C1 segment of cervical spinal cord (tissue), 14 donors: ENCODE measurements at places on chromosomes 7 and 10.

DNA sequence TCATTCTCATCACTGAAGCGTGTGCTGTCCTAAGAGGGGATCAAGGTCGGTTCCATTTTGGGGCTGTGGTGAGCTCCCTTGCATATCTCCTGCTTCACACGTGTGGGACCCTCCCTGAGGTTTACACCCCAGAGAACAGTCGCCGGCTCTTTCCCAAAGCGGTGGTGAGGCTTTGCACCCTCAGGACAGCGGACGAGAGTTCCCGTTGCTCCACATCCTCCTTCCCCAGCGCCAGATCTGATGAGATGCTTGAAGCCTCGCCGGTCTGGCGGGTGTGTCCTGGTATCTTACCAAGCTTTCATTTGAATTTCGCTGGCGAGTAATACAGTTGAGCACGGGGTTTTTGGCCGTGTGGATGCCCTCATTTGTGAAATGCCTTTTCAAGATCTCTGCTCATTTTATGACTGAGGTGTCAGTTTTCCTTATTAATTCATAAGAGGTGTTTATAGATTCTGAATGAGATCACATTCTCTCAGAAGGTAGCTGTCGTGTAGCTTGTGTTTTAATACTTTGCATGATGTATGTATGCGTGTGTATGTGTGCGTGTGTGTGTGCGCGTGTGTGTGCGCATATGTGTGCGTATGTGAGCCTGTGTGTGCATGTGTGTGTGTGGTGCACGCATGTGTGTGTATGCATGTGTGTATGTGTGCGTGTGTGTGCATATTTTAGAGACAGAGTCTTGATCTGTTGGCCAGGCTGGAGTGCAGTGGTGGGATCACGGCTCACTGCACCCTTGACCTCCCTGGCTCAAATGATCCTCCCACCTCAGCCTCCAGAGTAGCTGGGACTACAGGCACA lies 30.7 kb downstream of the ELFN1 start:
- DNase-seq = no peak

DNA sequence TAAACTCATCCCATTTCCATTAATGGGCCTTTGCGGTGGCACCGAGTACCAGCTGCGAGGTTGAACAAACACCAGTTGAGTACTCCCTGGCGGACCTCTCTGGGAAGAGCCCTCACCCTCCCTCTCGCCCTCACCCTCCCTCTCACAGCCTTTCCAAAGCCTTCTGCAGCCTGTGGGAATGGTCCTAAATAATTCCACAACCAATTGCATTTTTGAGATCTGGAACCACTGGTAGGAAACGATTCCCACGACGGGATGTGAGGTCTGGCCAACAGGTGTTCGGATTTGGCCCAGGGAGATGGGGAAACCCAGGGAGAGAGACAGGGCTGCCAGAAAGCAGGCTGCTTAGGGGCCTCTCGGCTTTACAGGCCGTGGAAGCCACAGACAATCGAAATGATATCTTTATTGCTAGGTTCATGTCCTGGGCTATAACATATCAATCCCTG lies 5.3 kb downstream of the PTF1A start:
- no peak for DNase-seq

GRCh38 chr10:78868456-78868855 lies 200.3 kb upstream of the ZMIZ1 start:
- DNase-seq = no peak

DNA sequence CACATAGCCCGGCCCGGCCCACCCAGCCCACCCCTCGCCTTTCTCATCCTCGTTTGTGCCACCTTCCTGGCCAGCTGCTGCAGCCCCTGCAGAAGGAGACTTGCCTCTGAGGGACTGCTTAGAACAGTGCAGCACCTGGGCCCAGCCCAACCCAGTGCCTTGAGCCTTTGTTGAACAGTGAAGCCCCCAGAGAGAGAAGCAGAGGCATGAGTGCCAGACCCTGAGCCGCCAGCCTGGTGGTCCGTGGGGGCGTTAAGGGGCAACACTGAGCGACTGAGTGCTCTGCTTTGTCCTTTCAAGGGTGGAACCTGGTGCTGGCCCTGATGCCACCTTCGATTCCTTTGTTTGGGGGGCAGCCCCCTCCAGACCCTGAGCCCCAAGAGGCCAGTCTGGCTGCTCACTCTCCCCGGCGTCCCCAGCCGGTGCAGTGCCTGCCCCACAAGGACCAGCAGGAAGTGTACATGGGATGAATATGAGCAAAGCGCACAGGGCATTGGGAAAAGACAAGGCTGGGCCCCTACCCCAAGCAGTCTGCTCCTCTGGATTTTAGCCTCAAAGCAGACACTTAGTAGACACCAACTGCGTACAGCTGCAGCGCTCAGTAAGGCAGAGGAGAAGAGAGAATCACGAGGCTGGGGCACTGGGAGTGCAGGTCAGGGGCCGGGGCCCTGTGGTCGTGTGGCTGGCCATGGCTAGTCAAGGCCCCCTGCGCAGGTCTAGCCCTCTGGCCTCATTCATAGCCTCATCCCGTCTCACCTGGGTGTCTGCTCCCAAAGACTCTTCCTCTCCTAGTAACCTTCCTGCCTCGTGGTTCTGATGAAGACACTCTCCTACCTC lies 95.9 kb downstream of the RGS10 start:
- DNase-seq = no peak

DNA sequence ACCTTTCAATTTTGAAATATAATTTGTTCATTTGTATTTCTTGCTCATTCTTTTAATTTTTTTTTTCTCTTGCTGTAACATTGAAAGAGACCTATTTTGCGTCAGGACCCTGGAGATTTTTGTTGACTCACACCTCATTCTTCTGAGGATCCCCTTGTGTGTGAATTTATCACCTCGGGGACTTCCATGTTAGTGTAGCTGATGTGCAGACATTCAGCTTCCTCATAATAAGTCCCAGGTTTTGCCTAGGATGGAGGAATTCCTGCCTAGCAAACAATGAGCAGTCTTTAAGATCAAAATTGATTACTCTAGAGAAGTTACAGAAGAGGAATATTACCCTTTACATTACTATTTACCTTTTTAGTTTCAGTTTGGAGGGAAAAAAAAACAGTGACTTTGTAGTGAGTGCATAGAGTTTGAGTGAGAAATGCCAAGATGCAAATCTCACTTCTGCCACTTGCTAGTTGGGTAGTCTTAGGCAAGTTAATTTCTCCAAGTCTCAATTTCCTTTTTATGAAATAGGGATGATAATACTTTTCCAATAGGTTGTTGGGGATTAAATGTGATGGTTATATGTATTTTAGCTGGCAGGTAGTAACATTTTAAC lies 14.3 kb downstream of the TES start:
- DNase-seq = no peak

DNA sequence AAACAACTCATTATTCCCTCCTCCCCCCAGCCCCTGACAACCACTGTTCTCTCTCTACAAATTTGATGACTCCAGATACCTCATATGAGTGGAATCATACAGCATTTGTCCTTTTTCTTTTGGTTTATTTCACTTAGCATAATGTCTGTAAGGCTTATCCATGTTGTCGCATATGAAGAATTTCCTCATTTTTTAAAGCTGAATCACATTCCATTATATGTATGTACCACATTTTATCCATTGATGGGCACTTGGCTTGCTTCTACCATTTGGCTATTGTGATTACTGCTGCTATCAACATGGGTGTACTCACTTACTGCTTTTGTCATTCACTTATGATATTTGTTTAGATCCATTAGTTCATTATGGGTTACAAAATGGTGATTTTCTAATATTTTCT lies 112.8 kb downstream of the BUB3 start:
- DNase-seq = no peak
